Common myeloid progenitor, CD34-positive (primary cell): ENCODE measurements at places on chromosomes 3 and 15.

GRCh38 chr3:172157564-172158258 is 118.3 kb downstream of the FNDC3B start:
- no peak overlapping the region for H3K4me3 ChIP-seq
- H3K4me1 ChIP-seq: peaks cover 20% of the 10 kb centered on the region
- H3K27ac ChIP-seq: no peak overlapping the region
- H3K36me3 ChIP-seq: peaks cover 19% of the 10 kb centered on the region
- H3K27me3 ChIP-seq: no peaks in the 10 kb centered on the region

GRCh38 chr15:74580538-74581350 is 34.9 kb upstream of the CLK3 start:
- no peak overlapping the region for H3K27ac ChIP-seq
- peak; percentile 11 for DNase-seq
- H3K4me3 ChIP-seq: no peak overlapping the region

DNA sequence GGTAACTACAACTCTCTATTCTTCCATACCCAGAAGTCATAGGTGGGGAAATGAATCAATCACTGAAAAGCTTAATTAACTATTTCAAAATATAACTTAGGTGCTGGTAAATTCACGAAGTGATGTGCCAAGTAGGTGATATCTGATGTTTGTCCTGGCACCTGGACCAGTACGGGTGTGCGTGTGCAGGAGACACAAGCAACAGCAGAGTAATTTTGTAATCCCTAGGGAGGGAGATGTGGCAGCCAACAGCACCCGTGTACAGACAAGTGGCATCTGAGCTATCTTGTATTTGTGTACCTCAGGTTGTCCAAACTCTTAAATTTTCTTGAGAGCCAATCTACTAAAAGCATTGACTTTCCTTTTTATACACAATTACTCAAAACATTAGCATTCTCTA is 22.8 kb downstream of the USF3 start:
- no peak overlapping the region for H3K27ac ChIP-seq
- DNase-seq: no peak
- H3K4me3 ChIP-seq: no peak overlapping the region
- peaks cover 20% of the 10 kb centered on the region for H3K36me3 ChIP-seq
- no peaks in the 10 kb centered on the region for H3K27me3 ChIP-seq

GRCh38 chr3:31129241-31129640 is 234.8 kb upstream of the GADL1 start:
- H3K4me3 ChIP-seq: no peak overlapping the region
- H3K4me1 ChIP-seq: no peaks in the 10 kb centered on the region
- no peak for DNase-seq
- no peak overlapping the region for H3K27ac ChIP-seq

GRCh38 chr3:19885468-19885867 is 48.5 kb downstream of the EFHB start:
- H3K4me3 ChIP-seq: no peak overlapping the region
- H3K4me1 ChIP-seq: no peaks in the 10 kb centered on the region
- H3K36me3 ChIP-seq: no peaks in the 10 kb centered on the region
- DNase-seq: peak; percentile 43
- H3K27me3 ChIP-seq: no peaks in the 10 kb centered on the region

- no peaks in the 10 kb centered on the region for H3K36me3 ChIP-seq
- H3K27me3 ChIP-seq: no peaks in the 10 kb centered on the region
- H3K4me1 ChIP-seq: no peaks in the 10 kb centered on the region
- H3K4me3 ChIP-seq: no peak overlapping the region
Observed at GRCh38 chr3:192864941-192865340, 52.7 kb downstream of the MB21D2 start.

DNA sequence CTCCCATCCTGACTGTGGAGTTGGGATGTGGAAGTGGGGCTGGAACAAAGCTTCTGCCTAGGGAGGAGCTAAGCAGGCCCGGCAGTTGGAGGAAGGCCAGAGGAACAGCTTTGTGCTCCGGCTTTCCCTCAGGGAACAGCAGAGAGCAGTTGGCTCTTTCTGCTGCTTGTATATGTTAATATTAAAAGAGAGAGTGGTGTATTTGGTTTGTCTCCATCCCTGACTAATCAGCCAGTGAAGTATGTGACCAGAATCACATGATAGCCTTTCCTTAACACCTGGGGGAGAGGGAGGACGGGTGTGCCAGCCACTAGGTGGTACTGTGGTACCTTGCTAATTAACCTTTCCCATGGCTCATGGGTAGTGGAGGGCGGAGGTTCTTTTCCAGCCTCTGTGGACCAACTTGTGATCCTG is 10.0 kb downstream of the EIF2B5 start:
- no peaks in the 10 kb centered on the region for H3K4me1 ChIP-seq
- H3K36me3 ChIP-seq: peaks cover 52% of the 10 kb centered on the region
- peak; percentile 40 for DNase-seq
- no peaks in the 10 kb centered on the region for H3K27me3 ChIP-seq
- no peak overlapping the region for H3K4me3 ChIP-seq

DNA sequence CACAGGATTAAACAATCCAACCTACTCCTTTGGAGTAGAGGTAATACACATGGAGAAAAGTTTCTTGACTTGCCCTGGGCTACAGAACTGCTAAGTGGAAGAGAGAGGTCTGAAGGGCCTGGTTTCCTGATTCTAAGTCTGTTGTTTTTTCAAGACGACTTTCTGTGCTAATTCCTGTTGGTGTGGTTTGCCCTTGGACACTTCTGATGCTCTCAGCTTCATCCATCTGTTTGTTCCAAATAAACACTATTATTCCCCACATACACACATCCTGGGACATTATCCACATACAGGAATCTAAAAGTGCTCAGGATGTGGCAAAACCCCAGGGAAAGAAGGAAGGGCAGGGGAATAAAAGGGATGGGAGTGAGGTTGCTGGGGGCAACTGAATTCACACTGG is 393.5 kb upstream of the TBL1XR1 start:
- no peak overlapping the region for H3K27ac ChIP-seq
- no peak for DNase-seq
- no peak overlapping the region for H3K4me3 ChIP-seq
- no peaks in the 10 kb centered on the region for H3K27me3 ChIP-seq
- H3K4me1 ChIP-seq: peaks cover 9% of the 10 kb centered on the region
- H3K36me3 ChIP-seq: no peaks in the 10 kb centered on the region

GRCh38 chr3:25170021-25170420 is 258.0 kb upstream of the RARB start:
- H3K4me1 ChIP-seq: no peaks in the 10 kb centered on the region
- H3K27me3 ChIP-seq: no peaks in the 10 kb centered on the region
- H3K4me3 ChIP-seq: no peak overlapping the region
- DNase-seq: no peak

GRCh38 chr3:160697637-160698380 is 20.8 kb downstream of the ARL14 start:
- H3K36me3 ChIP-seq: no peaks in the 10 kb centered on the region
- no peak overlapping the region for H3K27ac ChIP-seq
- DNase-seq: no peak

GRCh38 chr3:14462738-14463137 is 60.3 kb downstream of the SLC6A6 start:
- H3K27me3 ChIP-seq: no peaks in the 10 kb centered on the region
- no peak overlapping the region for H3K4me3 ChIP-seq
- H3K27ac ChIP-seq: no peak overlapping the region
- no peaks in the 10 kb centered on the region for H3K4me1 ChIP-seq
- peaks cover 90% of the 10 kb centered on the region for H3K36me3 ChIP-seq
